CD4-positive, alpha-beta T cell treated with Interleukin-17A for 1 hour (primary cell): ENCODE measurements at places on chromosomes 13 and 19.

- no peak for DNase-seq
Observed at GRCh38 chr13:113552079-113552478, 32.5 kb upstream of the TFDP1 start.

DNA sequence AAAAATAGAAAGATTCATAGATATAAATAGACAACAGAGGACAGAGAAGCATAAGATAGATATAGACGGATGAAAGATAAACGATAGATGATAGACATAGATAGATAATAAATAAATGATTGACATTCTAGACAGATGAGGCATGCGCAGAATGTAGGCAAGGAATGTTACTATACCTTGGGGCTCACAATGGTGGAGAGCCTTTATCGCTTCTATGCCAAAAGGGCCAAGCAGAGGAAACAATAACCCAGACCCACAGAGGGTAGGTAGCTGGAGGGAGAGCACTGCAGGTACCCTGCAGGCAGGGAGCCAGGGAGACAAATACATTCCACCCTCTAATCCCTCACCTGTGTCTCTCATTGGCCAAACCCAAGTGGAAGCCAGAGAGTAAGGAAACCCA lies 44.4 kb downstream of the NOTCH3 start:
- no peak for DNase-seq

GRCh38 chr19:31910224-31910623 lies 435.2 kb upstream of the ZNF507 start:
- DNase-seq, result no peak

GRCh38 chr13:41710771-41711170 lies 250.1 kb downstream of the VWA8 start:
- no peak for DNase-seq

DNA sequence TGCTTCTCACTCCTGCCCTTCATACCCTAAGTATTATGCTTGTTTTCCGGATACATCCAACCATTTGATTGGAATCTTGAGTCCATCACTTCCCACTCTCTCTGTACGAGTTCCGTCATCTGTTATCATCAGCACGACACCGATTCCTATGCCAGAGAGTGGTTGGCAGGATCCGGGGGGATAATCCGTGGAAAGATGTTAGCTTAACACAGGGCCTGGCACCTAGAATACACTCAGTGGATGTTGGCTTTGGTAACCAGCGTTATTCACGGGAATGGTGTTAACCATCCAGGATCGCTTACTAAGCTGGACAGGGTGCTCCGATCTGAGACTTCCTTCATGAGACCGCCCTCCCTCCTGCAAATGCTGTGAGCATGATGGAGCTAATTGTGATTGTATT lies 12.4 kb downstream of the VSTM2B start:
- no peak for DNase-seq

DNA sequence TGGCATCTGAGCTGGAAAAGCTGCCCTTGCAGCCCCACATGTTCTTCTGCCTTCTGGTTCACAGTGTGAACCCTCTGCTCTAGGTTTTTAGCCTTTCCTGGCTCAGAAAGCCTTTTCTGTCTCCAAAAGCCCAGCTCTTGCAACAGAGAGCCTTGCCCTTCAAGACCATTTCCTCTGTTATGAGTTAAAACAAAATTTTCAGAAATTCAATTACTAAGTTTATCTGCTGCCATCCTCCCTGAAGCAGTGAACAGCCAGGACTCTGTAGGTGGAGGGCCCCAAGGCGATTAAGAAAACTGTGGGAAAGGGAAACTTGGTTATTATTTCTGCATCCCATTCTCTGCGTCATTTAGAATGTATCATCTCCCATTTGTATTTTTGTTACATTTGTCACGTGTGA lies 18.8 kb downstream of the FAM124A start:
- no peak for DNase-seq

GRCh38 chr19:37725181-37725580 lies 5.6 kb upstream of the ZNF607 start:
- DNase-seq, result no peak

DNA sequence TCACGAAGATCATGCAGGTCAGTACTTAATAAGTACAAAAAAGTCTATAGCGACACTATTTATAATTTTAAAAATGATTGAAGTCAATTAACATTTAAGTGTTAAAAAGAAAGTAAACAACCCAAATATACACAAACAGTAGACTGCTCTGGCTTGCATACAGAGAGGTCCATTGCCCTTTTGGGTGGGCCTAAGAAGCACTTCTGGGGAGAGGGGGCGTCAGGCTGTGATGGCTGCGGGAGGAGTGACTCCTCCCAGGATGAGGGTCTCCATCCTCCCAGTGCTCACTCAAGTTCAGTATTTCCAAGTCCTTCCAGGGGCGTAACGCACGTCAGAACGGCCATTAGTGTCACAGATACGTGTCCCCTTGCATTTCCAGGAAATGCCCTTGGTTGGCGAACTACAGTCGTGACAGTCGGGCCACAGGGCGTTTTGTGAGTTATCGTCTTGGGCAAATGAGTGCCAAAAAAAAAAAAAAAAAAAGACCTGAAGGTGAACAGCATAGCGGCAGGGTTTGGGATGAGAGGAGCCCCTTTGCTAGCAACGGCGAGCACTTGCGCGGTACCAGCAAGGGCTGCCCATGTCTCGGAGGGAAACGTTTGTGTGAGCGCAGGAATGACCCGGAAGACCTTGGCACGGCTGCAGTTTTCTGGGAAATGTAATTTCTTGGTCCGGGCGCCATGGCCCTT lies at the start of gene SCGB2B2:
Gene SCGB2B2 (minus strand): TSS at position 463 of the 689 bp plus-strand sequence. CDS start 82,596 bp downstream, outside the sequence.
- peak; percentile 87 for DNase-seq

- DNase-seq, result no peak
Observed at GRCh38 chr19:31658993-31659896, 310.0 kb upstream of the TSHZ3 start.

GRCh38 chr19:52749780-52750179 lies 14.9 kb upstream of the ZNF611 start:
- DNase-seq, result no peak
